ENCODE measurements at places on chromosomes 16 and 17.
A peak's percentile ranks its signal among the peaks of the same experiment; 100 is the strongest.

DNA sequence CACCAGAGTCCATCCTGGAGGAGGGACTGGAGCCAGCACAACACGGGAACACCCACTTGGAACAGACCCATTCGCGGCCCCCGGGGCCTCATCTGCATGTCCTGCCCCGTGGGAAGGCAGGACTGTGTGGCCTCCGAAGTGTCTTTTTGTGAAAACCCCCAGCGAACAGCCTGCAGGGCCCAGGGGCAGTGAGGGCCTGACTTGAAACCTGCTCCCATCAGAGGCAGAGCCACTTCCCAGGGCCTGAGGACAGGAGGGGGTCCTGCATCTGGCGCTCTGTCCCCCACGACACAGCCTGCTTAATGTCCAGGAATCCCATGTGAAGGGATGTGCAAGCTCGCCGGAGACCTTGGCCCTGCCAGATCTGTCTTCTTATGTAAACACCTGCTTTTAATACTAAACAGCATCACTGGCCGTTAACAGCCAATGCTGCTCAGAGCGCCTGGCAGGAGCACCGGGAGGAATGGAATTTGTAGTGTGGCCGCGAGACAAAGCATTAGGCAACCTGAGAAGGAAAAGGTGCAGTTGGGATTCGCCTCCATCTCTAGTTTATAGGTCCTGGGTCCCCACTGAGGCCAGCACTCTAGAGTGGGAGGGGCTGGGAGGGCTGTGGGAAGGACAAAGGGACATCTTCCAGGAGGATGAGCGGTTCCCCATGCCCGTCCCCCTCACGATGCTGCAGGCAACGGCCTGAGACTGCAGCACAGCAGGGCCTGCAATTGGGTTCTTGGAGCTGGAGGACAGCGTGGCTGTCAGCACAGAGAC is 9.6 kb upstream of the EVPL start:
- no peak for DNase-seq

GRCh38 chr17:64343833-64344637 is 46.6 kb downstream of the PECAM1 start:
- DNase-seq: peak; percentile 99

DNA sequence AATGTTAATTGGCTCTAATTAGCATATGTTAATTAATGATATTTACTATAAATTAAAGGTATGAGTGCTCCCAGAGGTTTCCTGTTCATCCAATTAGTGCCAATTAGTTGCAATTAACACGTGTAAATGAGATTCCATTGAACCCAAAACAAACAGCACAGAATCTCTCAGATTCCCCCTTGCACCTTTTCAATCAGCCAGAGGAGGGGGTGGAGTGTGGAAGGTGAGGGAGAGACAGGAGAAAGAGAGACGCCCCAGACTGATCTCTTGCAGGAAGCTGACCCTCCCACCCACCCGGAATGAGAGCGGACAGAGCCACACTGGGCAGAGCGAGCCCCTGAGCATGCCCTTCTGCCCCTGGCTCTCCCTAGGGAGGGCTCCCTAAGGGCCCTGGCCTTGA is 24.1 kb upstream of the LHX1 start:
- DNase-seq: no peak

GRCh38 chr16:21566891-21567414 is 32.4 kb upstream of the METTL9 start:
- no peak for DNase-seq

GRCh38 chr17:46986366-46986765 is 7.3 kb upstream of the RPRML start:
- no peak for DNase-seq

- DNase-seq: no peak
Observed at GRCh38 chr17:37109731-37110710, 161.3 kb downstream of the AATF start.

- DNase-seq: no peak
Observed at GRCh38 chr16:69768666-69769065, 6.5 kb downstream of the WWP2 start.

DNA sequence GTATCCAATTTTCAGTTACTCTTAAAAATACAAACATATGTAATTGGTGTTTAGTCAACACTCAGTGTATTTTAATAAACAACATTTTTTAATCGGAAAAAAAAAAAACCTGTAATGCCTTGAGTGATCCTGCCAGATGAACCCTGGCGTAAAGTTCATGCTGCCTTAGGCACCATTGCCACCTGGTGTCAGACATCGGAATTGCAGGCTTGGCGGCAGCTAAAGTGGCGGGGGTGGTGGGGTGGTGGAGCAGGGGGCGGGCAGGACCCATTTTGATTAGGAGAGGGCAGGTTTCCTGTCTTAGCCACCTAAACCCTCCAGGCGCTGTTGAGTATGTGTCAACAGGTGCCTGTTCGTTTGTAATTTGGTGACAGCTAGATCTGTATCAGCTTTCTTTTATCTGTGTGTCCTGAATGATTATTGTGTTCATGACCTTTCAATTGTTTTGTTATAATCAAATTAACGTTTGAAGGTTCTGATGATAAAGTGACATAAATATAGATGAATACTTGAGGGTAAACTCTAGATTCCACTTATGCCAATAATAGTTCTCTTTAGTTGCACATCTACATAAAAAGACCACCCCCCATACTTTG is 588.7 kb downstream of the CDH13 start:
- peak; percentile 50 for DNase-seq

DNA sequence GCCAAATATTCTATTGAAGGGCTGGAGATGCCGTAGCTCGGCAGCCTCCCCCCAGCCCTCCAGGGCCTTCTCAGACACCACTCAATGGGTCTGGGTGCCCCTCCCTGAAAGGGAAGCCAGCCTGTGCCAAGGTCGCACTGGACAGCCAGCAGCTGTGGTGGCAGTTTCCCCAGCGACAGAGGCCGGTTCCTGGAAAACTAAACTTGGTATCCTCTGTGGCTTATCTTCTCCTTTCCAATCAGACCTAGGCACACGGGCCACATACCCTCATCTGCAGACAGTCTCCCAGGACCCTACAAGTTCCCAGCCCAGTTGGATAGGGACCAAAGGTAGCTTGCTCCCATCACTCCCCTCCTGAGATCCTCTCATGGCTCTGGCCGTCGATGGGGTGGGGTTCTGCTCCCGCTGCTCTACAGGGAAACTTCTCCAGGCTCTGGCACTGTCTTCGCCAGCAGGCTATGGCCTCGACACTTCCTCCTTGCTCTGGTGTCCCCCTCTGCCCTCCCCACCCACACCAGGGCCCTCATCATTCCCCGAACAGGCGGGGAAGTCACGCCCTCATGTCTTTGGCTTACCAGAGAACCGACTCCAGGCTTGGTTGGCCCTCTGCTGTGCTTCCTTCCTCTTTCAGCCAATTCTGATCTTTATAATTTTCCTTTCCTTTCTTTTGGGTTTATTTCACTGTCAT is 18.3 kb upstream of the IL21R start:
- DNase-seq: no peak

- DNase-seq: peak; percentile 100
Observed at GRCh38 chr17:17900615-17901520, 64.1 kb upstream of the SREBF1 start.

DNA sequence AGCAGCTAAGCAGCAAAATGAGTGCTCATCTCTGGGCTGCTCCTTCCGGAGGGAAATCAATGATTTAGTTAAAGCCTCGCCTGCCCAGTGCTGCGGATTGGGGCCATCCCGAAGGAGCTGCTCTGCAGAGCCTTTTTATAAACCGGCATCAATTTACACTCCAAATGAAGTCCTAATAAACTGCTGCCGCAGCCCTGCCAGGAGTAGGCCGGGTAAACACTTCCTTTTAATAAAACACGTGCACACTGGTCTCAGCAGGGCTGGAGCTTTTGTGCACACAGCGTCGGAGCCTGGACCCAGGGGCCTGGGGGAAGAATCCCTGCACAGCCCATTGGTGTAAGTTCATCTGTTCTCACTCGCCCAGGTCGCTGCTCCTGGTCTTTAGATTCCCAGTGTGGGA is 79.6 kb upstream of the HS3ST2 start:
- no peak for DNase-seq

GRCh38 chr16:74455619-74456289 is 34.5 kb upstream of the CLEC18B start:
- DNase-seq: no peak

GRCh38 chr16:19173649-19174383 is 5.8 kb downstream of the SYT17 start:
- peak; percentile 45 for DNase-seq

GRCh38 chr16:68422396-68422960 is 25.8 kb downstream of the SMPD3 start:
- DNase-seq: no peak

- no peak for DNase-seq
Observed at GRCh38 chr16:1985466-1986150, 1.6 kb downstream of the GFER start.

DNA sequence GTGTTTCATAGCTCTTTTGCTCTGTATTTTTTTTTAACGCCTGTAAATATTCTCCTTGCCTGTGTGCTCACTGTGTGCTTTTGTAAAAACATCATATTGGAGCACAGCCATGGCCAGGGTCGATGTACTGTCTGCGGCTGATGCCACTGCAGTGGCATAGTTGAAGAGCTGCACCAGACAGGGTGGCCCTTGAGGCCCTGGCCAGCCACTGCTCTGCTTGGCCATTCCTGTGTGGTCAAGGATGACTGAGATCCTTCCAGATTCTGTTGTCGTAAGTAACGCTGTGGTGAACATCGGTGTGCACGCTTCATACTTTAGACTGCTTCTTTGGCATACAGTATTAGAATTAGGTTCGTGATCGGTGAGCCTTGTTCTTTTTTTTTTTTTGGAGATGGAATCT is 14.6 kb downstream of the CRAMP1 start:
- no peak for DNase-seq

DNA sequence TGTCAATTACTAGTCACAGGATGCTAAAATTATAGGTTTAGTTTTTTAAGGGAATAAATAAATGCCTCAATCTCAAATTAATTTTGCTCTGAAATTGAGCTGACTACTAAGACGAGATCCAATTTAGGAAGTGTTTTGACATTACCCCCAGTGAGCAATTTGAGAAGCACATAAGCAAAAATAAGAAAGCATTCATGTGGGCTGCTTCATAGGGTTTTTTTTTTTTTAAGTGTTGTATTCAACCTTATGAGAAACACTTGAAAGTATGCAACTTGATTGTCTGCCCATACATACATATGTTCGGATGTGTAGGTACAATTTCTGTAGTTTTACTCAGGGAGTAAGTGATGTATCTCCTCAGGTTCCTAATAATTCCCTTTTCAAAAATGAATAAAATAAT is 77.6 kb downstream of the PRKCA start:
- DNase-seq: no peak

GRCh38 chr17:8445536-8445935 is 9.9 kb downstream of the NDEL1 start:
- DNase-seq: no peak

DNA sequence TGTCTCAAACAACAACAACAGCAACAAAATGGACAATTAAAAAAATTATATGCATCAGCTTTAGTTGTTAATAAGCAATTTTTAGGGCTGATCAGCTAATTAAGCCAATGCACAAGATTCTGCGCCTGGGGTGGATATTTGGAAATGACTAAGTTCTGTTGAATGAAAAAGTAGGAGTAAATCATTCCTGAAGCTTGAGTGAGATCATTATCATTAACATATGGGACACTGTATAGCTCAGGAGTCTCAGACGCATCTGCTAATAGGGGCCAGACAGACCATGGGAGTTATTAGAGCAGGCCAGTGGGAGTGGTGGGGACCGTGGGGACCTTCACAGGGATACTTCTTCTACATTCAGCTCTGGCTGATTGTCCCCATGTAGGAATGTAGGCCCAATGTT is 22.8 kb downstream of the IRX5 start:
- no peak for DNase-seq

- peak; percentile 51 for DNase-seq
Observed at GRCh38 chr16:75254359-75254837, 3.0 kb upstream of the BCAR1 start.

DNA sequence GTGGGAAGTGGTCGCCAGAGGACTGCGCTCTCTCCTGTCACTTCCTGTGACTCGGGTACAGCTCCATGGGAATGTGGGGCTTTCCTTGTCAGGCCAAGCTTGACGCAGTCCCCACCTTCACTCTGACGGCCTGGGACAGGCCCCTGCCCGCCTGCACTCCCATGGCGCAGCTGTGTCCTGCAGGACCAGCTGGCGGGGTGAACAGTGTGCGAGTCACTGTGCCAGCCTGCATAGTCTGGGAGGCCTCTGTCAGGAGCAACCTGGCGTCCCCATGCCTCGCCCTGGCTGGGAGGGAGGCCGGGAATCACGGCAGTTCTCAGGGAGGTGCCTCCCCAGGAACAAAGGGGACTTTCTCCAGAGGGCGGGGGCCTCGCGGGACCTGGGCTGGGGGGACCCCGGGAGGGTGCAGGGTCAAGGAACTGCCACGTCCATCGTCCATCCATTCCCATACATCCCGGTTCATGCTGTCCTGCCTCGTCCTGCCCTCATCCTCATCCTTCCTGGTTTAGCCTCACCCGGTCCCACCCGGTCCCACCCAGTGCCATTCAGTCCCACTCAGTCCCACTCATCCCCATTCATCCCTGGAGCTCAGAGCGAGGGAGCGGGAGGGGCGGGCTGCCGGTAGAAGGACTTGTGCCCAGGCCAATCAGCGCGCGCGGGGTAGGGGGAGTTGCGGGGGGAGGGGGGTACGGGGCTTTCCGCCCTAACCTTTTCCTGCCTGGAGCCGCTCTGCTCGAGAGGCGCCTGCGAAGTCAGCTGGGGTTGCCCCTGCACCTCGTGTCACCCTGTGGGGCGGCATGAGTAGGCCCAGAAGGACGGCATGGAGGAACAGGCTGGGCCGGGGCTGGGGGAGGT is 13.4 kb downstream of the FLYWCH1 start:
- no peak for DNase-seq

GRCh38 chr17:12789075-12789480 is 220 bp upstream of the ARHGAP44 start:
- DNase-seq: peak; percentile 27

GRCh38 chr17:15981208-15981607 is 18.3 kb downstream of the ZSWIM7 start:
- DNase-seq: no peak

DNA sequence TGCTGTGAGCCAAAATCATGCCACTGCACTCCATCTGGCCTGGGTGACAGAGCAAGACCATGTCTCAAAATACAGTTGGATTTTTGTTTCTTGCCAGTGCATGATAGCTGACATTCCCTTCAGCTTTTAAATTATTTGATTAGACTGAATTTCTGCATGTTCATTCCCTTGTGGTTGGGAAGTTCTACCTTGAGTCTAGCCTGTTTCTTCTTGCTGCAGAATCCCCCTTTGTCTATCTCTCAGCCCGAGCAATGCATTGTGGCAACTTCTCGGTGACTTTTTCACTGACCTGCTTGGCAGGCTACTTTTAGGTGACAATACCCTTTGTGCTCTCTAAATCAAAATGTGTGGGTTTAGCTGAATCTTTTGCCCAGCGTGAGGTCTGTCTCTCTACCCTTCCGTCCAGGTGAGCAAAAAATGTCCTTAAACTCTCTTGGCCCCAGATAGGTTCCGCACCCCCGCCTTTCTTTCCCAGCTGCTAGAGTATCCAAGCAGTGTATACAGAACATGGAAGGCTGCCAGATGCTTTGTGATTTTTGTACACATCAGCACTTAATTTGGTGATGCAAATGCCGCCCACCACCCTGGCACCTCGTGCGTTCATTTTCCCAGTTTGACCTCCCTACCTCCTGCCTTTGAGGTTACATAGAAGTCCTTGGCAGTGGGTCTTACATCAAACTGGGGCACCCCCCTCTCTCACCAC is 130.2 kb downstream of the ABCC6 start:
- no peak for DNase-seq

All from RPMI7951 (cell line).